ENCODE measurements at places on chromosomes 3 and 15.
A peak's percentile ranks its signal among the peaks of the same experiment; 100 is the strongest.

DNA sequence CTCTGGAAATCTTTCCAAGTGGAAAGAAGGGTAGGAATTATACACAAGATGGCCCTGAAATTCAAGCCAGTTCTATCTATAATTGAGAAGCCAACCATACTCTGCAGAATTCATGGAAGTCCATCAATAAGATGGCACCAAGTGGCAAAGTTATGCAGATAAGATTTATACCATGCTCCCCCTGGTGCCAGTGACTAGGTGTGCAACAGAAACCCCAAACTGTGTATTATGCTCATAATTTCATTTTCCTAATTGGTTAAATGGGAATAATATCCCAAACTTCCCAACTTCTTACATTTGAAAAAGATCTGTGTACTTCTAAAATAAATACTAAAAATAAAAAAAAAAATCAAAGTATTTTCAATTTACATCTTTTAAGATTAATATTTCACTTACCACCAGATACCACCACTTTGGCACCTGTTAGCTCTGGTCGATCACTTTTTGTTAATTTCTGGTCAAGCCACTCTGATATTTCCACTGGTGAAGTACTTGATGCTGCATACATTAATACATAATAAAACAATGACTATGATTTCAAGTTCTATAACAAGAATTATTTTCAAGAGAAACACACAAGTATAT lies 25.9 kb downstream of the ETFA start:
- DNase-seq, result no peak

- no peak for DNase-seq
Measured at GRCh38 chr15:67809441-67809840, 15.9 kb upstream of the SKOR1 start.

- no peak for DNase-seq
Measured at GRCh38 chr3:36647423-36647853, 116.9 kb downstream of the DCLK3 start.

DNA sequence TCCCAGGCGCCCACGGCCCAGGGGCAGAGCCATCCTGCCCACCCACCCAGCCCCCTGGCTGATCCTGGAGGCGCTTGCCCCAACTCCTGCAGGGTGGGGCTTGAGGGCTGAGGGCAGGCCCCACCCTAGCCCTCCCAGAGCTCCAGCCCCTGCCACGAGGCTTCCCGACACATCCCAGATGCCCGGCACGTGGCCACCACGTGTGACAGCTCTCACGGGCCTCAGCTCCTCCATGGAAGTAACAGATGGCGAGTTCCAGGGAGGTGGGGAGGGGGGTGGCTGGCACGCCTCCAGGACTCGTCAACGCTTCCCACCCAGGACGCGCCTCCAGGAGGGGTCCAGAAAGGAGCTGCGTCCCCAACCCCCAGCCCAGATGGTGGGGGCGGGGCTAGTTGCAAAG lies 29.1 kb downstream of the PLXND1 start:
- no peak for DNase-seq

DNA sequence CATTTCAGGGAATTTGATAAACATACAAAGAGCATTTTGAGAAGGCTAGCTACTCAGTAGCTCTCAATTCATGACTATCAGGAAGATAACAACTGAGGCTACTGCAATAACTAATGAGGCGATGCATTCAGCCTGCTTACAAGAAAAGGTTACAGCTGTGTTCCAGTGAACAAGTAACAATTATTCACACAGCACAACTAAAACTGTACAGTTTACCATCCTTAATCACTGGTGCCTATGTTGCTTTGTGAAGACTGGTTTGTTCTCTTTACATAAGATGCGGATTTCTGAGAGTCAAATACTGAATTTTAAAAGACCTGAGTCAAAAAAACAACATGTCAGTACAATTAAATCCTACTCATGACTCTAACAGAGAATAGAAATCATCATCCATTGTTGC lies 526.3 kb downstream of the OTOL1 start:
- no peak for DNase-seq

- DNase-seq, result peak; percentile 56
Measured at GRCh38 chr15:80455668-80456442, 51.7 kb downstream of the ARNT2 start.

GRCh38 chr15:66670175-66670574 lies 31.9 kb upstream of the SMAD6 start:
- DNase-seq, result no peak
